MCF 10A (cell line): ENCODE measurements at places on chromosomes 6 and 20. TPM values are rescaled to one million over a fixed set of nuclear protein-coding genes. Genes with fewer than 3 reads are reported as not detected.

The MRAP2 gene
- 0.15 and 0.33 TPM in 2 replicates for total RNA-seq

- DNase-seq: no peak
These were observed 80.7 kb downstream of the SERAC1 start for GRCh38 chr6:158087224-158087867.

The C20orf204 gene
- 1.1 and 2.0 TPM in 2 replicates for total RNA-seq

The RBM12 gene
- total RNA-seq: 60.1 and 64.3 TPM in 2 replicates

DNA sequence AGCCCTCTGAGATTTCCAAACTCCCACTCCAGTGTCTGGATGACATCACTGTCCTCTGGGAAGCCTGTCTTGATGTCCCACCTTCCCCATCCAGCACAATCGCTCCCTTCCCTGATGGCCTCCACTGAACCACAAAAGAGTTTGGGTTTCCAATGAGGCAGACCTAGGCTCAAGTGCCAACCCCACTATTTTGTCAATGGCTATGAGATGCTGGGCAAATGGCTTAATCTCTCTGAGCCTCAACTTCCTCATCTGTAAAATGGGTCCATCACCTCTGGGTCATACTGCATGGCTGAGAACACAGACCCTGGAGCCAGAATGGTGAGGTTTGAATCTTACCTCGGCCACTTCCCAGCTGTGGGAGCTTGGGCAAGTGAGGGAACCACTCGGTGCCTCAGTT is 11.7 kb downstream of the SLC13A3 start:
- DNase-seq: no peak

DNA sequence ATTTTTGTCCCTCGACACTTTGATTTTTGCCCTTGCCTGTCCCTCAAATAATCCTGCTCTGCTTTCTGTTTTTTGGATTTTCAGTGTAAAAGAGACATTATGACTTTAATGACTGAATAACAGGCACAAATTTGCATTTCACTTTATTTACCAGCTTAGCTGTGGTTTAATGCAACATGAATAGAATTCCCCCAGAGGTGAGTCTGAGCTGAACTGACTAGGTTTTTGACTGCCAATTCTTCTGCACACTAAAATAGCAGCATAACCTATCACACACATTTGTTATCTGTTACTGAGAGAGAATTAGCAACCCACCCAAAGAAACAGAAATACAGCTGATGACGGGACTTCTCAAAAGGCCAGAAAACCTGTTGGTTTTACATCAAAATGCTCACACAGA is 3.9 kb upstream of the RBM24 start:
- no peak for DNase-seq

DNA sequence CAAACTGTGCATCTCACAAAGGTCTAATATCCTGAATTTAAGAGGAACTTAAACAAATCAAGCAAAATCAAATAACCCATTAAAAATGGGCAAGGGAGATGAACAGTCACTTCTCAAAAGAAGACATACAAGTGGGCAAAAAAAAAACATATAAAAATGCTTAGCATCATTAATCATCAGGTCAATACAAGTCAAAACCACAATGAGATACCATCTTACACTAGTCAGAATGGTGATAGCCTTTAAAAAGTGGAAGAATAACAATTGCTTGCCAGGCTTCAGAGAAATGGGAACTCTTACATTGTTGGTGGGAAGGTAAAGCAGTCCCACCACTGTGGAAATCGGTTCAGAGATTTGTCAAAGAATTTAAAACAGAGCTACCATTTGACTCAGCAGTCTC is 646.7 kb upstream of the PTCHD4 start:
- DNase-seq: no peak

DNA sequence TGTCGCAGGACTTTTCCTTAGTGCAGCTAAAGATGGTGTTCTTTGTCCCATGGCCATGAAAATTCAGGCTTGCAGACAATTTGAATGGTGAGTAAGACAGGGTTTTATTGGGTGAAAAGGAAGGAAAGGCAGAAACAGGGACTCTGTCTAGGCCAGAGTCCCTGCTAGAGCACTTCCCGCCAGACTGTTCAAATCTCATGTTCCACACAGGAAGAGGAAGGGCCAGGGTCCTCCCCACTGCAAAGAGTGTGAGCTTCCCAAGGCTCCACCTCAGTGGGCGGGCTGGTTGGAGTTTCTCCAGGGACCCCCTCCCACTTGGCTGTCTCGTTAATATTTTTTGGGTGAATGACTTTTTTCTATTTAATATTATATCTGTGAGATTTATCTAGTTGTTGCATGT is 29.0 kb downstream of the COL19A1 start:
- DNase-seq: no peak

DNA sequence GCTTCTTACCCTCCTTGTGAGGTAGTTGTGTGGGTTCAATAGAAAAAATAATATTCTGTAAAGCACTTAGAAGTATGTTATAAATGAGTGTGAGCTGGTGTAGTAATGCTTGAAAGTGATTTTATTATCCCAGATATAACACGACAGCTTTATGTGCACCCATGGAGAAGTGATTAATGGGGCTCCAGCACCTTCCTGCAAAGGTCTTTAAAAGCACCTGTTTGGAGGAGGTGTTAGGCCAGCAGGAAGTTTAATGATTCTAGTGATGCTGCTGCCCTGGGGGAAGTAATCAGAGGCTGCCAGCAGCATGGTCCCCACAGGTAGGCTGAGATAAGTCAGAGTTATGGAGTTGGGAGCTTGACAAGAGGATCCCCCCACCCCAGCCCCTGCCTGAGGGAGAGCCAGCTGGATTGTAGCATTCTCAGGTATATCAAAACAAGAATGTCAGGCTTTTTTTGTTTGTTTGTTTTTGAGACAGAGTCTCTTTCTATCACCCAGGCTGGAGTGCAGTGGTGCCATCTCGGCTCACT is 166.3 kb downstream of the PHACTR1 start:
- no peak for DNase-seq

DNA sequence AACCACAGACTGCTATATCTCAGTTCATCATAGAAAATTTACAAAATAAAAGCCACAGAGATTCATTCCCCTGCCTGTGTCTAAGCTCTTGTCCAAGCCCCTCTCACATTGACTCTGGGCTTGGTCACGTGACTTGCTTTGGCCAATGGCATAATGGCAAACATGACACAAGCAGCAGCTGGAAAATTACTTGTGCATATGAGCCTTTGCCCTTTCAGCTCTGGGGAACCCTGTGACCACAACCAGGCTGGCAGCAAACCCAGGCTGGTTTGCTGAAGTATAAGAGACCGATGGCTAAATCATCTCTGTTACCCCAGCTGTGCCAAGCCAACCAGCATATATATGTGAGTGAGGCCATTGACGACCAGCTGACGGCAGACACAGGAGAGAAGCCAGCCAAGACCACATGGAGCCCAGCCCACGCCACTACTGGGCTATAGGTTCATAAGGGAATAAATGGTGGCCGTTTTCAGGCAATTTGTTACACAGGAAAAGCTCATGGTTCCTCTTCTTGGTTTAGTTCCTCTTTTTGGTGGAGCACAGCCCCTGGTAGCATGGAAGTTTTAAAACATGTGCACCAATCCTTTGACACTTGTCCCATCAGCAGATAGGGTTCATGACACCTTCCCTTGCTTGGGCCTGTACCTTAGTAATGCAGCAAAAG is 31.8 kb upstream of the RSPO4 start:
- no peak for DNase-seq

GRCh38 chr6:44046516-44047178 is 80.6 kb downstream of the MRPL14 start:
- DNase-seq: peak; percentile 72

GRCh38 chr20:50873585-50873984 is 57.7 kb downstream of the ADNP start:
- no peak for DNase-seq
